Stimulated activated CD4-positive, alpha-beta T cell treated with anti-CD3 and anti-CD28 coated beads, Interleukin-4, amount 100 ng/mL, for 4 hours (primary cell): ENCODE measurements at places on chromosomes 12 and 14.

- no peak for DNase-seq
These were observed 2.8 kb downstream of the NXPH4 start for GRCh38 chr12:57219205-57219992.

- no peak for DNase-seq
These were observed 21.6 kb downstream of the PRKCH start for GRCh38 chr14:61342932-61343331.

DNA sequence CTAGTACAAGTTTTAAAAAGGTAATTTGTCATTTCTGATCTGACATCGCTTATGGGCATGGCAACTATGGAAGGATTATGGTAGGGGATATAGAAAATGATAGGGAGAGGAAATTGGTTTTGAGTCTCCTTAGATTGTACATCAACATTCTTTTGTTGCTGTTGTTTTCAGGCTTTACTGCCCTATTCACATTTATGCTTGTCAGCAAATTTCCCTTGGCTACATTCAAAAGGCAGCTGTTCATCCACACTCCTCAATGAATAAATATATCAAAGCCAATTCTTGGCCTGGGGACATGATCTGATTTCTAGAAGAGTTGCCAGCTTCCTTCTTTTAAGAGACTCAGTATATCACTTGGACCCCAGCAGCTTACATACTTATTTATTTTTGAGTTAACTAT, 283.4 kb downstream of the CEP128 start:
- no peak for DNase-seq

DNA sequence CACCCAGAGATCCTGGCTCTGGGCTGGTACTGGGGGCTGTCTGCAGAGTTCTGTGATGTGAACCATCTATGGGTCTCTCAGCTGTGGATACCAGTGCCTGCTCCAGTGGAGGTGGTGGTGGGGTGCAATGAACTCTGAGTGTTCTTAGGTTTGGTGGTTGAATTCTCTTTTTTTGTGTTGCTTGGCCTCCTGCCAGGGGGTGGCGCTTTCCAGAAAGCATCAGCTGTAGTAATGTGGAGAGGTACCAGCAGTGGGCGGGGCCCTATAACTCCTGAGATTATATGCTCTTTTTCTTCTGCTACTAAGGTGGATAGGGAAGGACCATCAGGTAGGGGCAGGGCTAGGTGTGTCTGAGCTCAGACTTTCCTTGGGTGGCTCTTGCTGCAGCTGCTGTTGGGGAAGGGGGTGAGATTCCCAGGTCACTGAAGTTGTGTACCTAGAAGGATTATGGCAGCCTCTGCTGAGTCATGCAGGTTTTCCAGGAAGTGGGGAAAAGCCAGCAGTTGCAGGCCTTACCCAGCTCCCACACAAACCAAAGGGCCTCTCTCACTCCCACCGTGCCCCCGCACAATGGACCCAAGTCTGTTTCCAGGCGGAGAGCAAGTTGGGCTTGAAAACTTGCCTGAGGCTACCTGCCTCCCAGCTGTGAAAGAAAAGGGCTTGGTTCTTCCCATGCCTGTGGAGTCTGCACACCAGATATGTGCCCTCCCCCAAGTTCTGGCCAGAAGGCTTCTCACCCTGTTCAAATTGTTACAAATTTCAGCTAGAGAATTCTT, 18.6 kb downstream of the CCER1 start:
- DNase-seq: no peak

GRCh38 chr14:61320806-61321384, 484 bp upstream of the PRKCH start:
- no peak for DNase-seq

DNA sequence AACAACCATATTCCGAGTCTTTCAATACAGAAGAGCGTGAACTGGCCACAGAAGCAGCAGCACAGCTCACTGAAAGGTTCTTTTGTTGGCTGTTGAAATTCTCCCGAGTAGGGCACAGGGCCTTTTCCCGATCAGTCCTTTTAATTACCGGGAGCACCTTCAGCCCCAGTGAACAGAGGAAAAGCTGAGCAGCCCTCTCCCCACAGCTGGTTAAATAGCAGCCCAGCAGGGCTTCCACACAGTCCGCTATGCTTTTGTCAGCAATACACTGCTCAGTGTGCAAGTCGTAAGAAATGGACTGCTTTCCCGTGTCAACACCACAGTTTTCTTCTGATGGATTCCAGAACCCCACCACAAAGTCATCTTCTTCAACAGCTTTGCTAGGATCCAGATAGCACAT, 61.3 kb downstream of the DICER1 start:
- DNase-seq: no peak

DNA sequence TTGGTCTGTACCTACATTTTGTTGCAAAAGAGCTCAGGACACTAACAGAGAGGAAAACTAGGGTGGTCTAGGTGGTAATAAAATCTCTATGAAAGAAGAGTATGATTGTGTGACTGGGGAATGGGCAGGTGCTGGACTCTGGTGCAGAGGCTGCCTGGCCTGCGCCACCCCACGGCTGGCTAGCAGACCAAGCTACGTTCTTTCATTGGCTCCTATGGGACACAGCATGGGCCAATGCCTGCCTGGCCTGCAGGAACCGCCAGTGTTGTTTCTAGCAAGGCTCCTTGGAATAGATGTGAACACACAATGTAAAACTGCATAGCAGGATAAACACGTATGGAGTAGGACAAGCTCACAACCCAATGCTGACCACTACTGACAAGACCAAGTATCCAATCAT, 51.7 kb upstream of the CORO1C start:
- no peak for DNase-seq

DNA sequence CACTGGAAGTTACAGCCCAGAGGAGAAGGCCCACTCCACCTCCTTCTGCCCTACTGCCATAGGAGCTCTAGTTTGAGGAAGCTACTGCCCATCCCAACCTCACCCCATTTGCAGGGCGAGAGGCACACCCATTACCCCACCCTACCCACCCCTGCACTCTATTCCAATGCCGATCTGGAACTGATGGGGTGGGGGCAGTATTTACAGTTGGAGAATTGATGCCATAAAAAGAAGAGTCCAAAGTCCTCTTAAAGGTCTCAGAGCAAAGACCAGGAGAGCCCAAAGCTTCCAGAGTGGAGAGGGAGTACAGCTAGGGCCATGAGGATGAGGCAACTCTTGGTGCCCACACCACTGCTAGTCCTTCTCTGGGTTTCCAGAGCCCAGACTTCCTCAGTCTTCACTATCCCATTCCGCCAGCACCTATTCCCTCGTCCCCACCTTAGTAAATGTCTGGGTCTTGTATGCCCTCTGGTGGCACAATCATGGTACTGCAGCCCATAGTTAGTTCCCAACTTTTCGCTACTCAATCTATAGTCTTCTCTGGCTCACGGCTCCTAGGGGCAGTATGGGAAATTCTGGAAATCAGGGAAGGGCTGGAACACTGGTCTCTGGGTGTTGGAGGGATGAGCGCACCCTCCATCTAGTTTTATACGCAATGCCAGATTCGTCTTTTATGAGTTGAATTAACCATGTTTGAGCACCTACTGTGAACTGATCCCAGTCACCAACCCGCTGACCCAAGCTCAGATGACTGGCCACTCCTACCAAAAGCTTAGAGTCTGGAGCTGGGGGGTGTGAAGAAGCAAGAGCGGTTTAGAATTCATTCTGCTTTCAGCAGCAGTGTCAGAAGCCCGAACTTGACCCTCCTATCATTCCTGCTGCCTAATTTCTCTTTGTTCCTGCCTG, 6.9 kb upstream of the ADCY6 start:
- DNase-seq: peak; percentile 22
